ENCODE measurements at places on chromosomes 11 and 22.

GRCh38 chr22:42194104-42194851, 63.7 kb upstream of the CYP2D6 start:
- no peak for DNase-seq

DNA sequence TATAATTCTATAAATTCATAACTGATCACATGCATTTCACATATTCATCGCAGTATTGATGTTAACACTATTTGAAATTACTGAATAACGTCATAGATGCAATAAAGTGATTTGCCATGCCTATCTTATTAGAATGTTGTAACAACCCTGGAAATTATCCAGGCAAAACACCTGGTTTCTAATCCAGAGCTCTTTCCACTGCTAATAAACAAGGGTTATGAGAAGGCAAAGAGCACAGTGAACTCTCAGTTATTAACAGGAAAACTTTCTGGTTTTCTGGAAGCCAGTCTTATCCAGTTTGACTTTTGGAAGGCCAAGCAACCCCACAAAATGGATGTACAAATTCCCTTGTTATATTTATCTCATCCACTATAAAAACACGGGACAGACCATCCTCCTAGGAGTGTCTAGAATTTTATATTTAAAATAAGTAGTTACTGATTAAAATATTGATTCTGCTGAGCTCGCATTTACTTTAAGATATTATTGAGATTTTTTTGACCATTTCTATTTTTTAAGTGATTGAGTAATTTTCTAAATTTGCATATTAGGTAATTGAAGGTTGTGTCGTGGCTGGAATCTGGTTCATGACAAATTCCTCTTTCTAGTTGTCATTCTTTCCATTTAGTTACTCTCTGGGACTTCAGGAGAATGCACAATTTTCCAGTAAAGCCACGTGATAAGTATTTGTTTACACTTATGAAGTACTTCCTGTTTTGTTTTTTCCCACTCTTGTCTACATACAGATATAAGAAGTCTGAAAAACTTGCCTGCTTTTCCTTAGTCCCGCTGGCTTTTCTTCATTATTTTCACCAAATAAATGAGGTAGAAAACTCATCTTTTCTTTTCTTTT, 47.9 kb downstream of the DCUN1D5 start:
- DNase-seq, result no peak

DNA sequence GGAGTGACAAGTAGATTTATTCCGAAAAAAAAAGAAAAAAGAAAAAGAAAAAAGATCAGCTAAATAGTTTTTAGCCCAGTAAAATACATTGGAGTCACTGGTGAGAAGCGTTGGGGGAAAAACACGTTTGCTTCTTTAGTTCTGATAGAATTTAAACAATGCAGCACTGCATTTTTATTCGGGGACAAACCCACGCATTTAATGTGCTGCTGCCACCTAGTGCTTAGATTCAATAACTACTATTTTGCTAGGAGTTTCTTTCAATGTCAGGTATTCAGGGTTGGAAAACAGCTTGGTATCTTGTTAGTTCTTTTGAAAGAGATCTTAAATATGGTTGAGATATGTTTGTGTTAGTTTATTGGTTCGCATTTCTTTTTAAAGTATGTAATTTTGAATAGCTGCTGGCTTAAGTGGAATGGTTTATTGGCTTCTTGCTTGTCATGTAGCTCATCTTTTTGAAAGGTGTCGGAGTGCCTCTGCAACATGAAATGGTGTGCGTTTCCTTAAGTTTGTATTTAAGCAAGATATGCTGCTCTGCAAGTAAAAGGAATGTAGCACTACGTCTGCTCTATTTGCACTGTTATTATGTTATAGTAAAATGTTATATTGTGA, 41.9 kb downstream of the SVIP start:
- peak; percentile 53 for DNase-seq

GRCh38 chr22:32800158-32800882, 1.2 kb upstream of the TIMP3 start:
- DNase-seq, result no peak

- no peak for DNase-seq
These were observed 203.4 kb downstream of the TBC1D22A start for GRCh38 chr22:46965555-46966494.

GRCh38 chr22:22171357-22172218, 73.0 kb upstream of the VPREB1 start:
- DNase-seq, result peak; percentile 55

- DNase-seq, result no peak
These were observed 3.1 kb downstream of the TAF10 start for GRCh38 chr11:6608726-6609501.

GRCh38 chr11:78662811-78663210, 88.1 kb upstream of the NARS2 start:
- no peak for DNase-seq

- peak; percentile 65 for DNase-seq
These were observed 5.1 kb upstream of the SLC22A8 start for GRCh38 chr11:63020671-63021291.

- no peak for DNase-seq
These were observed 35.1 kb upstream of the CUL5 start for GRCh38 chr11:107973641-107974040.

- no peak for DNase-seq
These were observed 345.0 kb downstream of the CADM1 start for GRCh38 chr11:115159207-115159606.

- no peak for DNase-seq
These were observed 41.2 kb upstream of the JAM3 start for GRCh38 chr11:134027671-134028070.

DNA sequence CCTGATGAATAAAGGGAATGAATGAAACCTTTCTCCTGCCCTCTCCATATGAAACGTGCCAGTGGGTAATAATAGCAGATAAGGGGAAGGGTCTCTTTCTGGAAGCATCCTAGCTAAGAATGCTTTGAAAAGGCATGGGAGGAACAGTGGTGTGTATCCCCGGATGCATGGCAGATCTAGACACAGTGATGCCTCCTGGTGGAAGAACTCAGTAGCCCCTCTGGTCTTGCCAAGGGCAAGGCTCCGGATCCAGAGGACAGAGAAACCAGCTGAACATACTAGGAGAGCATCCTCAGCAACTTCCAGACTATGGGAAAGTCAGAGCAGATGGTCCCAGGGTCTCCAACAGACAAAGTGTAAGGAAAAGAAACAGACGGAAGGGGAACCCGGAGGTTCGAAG, 6.4 kb downstream of the BAIAP2L2 start:
- DNase-seq, result peak; percentile 56

DNA sequence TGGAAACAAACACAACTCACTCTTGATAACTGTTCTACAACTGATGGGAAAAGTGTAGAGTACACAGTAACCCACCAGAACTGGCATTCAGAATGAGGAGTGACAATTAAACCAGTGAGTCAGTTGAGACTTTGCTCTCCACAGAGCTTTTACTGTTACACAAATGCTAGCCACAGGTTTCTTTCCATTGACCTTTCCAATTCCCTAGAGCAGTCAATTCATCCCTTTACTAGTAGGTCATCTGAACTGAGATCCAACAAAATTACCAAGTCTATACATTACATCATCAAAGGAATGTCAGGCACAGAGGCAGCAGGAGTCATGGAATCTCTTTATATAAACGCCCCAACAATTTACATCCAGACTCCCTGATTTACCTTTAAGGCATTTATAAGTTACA, 65.9 kb downstream of the PHF21A start:
- no peak for DNase-seq

DNA sequence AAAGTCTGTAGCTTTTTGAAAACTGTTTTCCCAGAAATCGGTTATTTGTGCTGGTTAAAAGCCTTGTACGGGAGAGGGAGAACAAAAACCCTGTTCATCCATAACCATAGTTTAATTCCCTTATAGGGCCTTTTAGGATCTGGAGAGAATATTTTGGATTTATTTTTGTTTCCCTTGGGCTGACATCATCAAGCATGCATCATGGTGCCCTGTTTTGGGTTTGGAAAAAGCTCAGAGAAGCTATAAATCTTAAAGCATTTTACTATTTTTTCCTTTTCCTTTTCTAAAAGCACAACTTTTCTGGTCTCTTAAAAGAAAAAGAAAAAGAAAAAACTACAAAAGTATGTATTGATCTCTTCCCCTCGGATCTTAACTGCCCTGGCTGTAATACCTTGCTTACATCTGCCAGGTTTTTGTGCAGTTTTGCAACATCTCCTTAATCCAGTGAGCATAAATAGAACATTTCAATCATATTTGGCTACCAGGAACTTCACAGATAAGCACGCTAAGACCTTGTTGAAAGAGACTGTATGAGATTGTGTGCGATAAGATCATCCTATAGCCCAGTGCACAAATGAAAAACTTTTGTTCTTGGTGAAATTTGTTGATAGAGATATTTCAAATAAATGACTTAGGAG, 88.0 kb downstream of the ZBTB16 start:
- no peak for DNase-seq

- DNase-seq, result no peak
These were observed 13.3 kb downstream of the ASCL2 start for GRCh38 chr11:2256951-2257700.

DNA sequence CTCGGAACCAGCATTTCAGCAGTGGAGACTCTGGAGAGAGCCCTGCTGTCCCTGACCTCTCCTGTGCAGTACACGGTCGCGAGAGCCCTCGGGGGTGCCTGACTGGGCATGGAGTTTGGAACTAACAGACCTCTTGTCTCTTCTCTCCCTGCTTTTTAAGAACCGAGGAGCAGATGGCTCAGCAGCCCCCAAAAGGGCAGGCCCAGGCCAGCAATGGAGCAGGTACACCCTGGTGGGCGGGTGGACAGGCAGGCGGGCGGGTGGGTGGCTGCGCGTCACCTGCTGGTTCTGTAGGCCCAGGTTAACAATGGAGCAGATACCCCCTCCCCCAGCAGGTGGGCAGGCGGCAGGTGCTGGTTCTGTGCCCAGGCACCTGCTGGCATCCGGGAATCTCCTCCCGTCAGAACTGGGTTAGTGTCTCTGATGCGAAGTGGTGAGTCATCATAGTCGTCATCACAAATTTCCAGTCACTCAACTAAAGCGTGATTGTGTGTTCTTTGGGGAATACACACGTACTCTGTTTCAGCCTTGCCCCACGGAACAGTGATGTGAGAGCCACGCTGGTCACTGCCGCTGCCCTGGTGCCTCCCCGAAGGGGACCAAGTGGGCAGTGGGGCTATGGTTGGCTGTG, 41.1 kb downstream of the GRAMD4 start:
- no peak for DNase-seq

GRCh38 chr11:73321604-73322381, 13.7 kb downstream of the ARHGEF17 start:
- DNase-seq, result peak; percentile 34

Data from RPMI8226 (cell line).